Myocyte (in vitro differentiated cells): ENCODE measurements at places on chromosomes 13 and 19. TPM values are rescaled to one million over a fixed set of nuclear protein-coding genes. Genes with fewer than 3 reads are reported as not detected.

- peak; percentile 75 for DNase-seq
These were observed 6.9 kb downstream of the KCTD12 start for GRCh38 chr13:76879203-76879882.

DNA sequence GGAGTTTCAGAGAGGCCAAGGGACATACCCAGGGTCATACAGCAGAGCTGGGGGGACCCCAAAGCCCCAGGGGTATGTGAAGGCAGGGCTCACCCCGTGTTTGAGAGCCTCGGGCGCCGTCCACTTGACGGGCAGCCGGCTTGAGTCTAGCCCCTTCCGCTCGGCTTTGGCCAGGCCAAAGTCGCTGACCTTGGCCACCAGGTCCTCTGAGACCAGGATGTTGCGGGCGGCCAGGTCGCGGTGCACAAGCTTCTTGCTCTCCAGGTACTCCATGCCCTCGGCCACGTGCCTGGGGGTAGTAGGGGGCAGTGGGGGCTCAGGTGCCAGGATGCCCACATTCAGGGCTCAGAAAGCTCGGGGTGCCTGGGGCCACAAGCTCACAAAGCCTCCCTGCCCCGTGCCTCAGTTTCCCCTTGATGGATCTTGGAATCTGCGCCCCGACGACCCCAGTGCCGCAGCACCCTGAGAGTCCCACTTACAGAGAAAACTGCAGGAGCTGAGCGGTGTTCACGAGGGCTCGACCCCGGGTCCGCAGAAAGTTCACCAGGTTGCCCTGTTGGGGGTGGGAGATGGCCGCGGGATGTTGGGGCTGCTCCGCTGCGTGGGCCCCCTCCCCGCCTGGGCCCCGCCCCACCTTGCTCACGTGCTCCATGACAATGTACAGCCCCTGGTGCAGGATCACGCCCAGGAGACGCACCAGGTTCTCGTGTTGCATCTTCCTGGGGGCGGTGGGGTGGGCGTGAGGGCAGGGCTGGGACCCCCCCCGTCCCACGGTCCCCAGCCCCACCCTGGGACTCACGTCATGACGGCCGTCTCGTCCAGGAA is 7.1 kb downstream of the MATK start:
- DNase-seq = no peak

GRCh38 chr13:43544011-43544410 is 242.8 kb downstream of the ENOX1 start:
- DNase-seq = peak; percentile 23

DNA sequence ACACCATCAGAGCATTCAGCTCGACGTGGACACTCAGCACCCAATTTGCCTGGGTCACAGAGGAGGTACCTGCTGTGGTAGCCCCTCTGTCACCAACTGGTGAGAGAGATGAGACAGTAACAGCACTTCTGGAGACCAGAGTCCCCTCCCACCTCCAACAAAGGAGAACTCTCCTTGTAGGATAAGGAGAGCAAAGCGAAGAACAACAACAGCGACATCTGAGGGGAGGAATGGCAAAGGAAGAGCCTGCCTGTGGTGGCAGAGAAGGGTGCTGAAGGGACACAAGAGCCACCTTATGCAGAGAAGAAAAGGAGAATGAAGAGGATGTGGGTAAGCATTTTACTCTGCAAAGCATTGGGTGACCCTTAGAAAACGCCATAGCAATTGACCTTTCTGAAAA is 167.8 kb downstream of the ABCC4 start:
- no peak for DNase-seq

- no peak for DNase-seq
These were observed 205.1 kb downstream of the DACH1 start for GRCh38 chr13:71661921-71662320.

DNA sequence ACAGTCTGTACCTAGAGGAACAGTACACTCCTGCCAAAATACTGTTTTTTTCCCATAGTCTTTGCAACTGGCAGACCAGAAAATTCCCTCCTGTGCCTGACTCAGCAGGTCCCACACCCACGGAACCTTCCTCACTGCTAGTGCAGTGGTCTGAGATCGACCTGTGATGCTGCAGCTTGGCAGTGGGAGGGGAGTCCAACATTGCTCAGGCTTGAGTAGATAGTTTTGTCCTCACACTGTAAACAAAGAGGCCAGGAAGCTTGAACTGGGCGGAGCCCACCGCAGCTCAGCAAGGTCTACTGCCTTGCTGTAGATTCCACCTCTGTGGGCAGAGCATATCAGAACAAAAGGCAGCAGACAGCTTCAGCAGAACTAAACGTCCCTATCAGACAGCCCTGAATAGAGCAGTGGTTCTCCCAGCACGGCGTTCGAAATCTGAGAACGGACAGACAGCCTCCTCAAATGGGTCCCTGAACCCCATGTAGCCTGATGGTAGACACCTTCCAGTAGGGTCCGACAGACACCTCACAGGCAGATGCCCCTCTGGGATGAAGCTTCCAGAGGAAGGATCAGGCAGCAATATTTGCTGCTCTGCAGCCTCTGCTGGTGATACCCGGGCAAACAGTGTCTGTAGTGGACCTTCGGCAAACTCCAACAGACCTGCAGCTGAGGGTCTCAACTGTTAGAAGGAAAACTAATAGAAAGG is 92.7 kb downstream of the SUCLA2 start:
- DNase-seq = no peak

DNA sequence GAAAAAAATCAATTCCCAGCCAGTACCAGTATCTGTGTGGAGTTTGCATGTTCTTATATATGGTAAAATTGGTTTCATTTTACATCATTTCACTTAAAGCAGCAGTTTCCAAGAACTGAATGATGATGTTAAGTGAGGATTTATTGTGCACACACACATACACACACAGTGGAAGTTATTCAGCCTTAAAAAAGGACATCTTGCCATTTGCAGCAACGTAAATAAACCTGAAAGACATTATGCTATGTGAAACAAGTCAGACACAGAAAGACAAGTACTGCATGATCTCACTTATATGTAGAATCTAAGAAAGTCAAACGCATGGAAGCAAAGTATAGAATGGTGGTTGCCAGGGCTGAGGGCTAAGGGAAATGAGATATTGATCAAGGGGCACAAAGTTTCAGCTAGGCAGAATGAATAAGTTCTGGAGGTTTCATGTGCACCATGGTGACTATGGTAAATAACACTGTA is 5.3 kb downstream of the SIGLECL1 start:
- DNase-seq = no peak

DNA sequence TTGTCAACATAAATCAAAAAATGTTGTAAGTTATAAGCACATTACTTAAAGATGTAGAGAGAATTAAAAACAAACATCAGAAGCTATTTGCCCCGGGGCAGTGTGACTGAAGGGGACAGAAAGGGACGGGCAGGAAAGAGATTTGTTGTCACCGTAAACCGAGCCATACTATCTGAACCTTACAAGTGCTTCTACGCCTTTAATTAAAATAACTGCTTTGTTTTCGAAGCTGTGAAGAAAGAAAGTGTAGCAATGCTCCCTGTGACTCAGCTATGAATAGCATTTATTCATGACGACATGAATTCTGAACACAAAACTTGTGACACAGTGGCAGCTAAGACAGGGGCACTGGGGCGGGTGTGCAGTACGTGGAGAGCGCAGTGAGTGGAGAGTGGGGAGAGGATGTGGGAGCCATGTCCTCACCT is 30.0 kb downstream of the ZNF787 start:
- no peak for DNase-seq

- no peak for DNase-seq
These were observed 84.3 kb downstream of the FGF14 start for GRCh38 chr13:102317593-102317992.

The RFPL4AL1 gene
- total RNA-seq = not detected in 2 replicates

- DNase-seq = no peak
These were observed 13.8 kb downstream of the SPRYD7 start for GRCh38 chr13:49922301-49922700.
